ENCODE measurements at places on chromosomes 2 and 18.

DNA sequence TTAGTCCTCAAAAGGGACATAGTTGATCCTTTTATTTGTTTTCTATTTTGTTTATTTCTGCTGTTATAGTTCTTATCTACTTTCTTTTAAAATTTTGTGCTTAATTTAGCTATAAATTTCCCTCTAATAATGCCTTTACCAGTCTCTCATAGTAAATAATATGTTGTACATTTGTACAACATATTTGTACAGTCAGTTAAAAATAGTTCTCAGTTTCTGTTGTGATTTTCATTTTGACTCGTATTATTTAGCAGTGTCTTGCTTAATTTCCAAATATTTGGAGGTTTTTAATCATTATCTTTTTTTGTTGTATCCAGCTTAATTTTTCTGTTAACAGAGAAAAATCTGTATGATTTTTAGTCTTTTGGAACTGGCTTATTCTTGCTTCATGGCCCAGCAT, 443.6 kb upstream of the TRIB2 start:
- no peak for DNase-seq

DNA sequence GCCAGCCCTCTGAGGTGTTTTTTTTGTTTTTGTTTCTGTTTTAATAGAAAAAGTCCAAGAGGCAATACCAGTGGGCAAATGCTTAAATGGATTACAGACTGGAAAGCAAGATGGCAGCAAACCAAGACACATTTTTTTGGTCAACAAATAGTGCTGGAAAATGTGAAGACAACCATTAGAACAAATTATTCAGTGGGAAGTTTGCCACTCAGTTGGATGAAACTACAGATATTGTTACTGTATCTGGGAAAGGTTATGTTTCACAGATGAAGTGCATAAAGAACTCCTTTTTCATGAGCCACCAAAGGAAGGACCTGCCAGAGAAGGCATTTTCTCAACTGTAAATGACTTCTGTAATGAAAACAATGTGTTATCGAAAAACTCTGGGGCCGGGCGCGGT, 93.0 kb upstream of the ODC1 start:
- no peak for DNase-seq

DNA sequence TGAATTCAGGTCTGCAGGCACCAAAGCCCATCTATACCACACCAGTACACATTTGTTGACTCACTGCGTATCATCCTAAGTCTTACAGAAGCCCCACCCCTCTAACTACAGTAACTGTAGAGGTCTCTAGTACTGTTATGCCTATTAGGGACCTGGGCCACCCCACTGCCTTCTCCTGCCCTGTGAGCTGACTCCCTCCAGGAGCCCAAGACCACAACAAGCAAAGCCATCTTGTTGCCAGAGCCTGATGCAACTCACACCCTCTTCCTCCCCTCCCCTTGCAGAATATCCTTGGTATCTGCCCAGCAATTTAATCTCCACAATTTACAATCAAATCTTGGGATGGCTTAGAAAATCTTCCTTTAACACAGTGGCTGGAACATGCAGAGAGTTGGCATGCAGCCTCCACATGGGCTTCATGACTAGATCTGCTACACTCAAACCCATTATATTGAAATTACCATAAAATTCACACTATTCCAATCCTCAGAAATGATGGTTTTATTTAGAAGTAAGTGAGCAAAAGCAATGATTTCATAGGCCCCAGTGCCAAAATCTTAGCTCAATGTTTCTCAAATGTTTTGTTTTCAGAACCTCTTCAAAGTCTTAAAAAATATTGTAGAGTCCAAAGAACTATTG, 17.7 kb upstream of the CYP1B1 start:
- no peak for DNase-seq

DNA sequence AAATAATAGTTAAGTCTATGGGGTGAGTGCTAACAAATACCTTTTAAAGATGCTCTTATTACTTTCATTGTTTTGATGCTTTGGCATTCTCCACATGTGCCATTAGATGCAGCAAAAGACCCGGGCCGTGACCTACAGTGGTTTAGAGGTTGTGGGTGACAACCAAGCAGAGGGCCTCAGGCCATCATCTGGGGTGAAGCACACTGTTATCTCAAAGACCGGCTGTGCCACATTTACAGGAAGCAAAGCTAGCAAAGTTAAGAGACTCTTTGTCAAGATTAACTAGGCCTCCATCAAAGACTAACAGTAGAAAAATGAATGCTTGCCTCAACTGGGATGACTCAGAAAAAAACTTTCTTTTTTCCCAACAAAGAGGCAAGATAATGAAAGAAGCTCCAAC, 695.3 kb downstream of the SATB2 start:
- no peak for DNase-seq

GRCh38 chr2:10345126-10345525, 42.4 kb downstream of the HPCAL1 start:
- DNase-seq: no peak

Measured in activated CD8-positive, alpha-beta memory T cell treated with anti-CD3 and anti-CD28 coated beads, Interleukin-2, amount 50 U/mL, for 4 hours (primary cell).